ENCODE measurements at places on chromosomes 11 and 22.

GRCh38 chr22:38163844-38164550 lies 17.6 kb downstream of the PLA2G6 start:
- DNase-seq: no peak

GRCh38 chr11:71505781-71506180 lies 21.3 kb upstream of the KRTAP5-7 start:
- DNase-seq: no peak

DNA sequence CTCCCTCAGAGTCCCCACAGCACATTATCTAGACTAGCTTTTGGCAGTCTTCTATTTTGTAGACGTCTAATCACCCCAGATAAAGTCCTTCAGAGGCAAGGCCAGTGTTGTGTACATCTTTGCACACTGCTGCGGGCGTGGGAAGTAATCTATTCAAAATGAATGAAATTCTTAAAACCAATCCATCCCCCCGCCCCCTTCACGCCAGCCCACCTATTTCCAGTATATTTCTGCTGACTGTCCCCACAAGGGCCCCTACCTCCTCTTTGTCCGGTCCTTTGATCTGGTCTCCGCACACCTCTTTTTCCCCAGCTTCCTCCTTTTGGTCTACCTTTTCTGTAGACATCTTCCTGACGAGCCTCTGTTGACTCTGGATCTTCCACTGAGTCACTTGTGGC lies 375 bp downstream of the BSCL2 start:
- DNase-seq: no peak

GRCh38 chr22:24952837-24953383 lies 394 bp downstream of the KIAA1671 start:
- peak; percentile 78 for DNase-seq

DNA sequence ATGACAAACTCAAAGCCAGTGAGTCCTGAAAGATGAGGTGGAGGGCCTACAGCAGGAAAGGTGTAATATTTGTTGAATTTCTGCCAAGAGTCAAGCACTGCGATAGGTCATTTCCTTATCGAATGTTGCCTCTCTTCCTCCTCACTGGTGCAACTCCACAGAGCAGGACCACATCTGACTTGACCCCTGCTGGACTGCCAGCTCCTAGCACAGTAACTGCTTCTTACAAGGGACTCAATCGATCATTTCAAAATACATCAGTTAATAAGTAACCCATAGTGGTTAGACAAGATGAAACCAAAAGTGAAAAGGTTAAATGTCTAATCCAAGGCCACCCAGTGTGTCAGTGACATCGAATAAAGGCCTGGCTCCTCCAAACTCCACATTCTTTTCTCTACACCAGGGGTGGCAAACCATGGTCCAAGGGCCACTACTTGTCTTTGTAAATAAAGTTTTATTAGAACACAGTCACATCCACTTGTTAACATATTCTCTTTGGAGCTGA lies 98.5 kb upstream of the CSNK2A3 start:
- DNase-seq: no peak

- DNase-seq: peak; percentile 22
Measured at GRCh38 chr11:117833401-117833891, 8.9 kb upstream of the FXYD2 start.

Data from epithelial cell of esophagus (primary cell).